ENCODE measurements at places on chromosomes 5 and 9.

- no peak for DNase-seq
Measured at GRCh38 chr9:36815566-36816348, 218.3 kb downstream of the PAX5 start.

DNA sequence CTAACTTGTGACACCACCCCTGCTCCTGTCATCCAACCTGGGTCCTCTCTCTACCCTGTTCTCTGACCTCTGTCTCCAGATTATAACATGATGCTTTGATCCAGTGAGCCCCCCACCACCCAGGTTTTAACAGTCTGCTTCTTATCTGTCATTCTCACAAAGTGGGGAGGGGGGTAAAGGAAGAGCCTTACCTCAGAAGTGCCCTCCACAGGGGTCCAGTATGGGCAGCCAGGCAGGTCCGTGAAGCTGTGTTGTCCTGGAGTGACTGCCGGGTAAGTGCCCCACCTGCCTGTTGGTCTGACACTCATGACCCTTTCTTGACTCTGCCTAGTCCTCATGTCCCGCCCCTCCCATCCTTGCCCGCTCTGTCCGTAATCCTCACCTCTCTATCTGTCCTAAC, 3.4 kb downstream of the IL11RA start:
- DNase-seq = no peak

GRCh38 chr5:115375893-115376292, 79.4 kb upstream of the CCDC112 start:
- no peak for DNase-seq

- no peak for DNase-seq
Measured at GRCh38 chr9:86545090-86545489, 190.9 kb upstream of the TUT7 start.

- DNase-seq = no peak
Measured at GRCh38 chr5:89353837-89354551, 471.0 kb upstream of the MEF2C start.

GRCh38 chr5:177546258-177546741, 8.1 kb downstream of the FAM193B start:
- DNase-seq = no peak

DNA sequence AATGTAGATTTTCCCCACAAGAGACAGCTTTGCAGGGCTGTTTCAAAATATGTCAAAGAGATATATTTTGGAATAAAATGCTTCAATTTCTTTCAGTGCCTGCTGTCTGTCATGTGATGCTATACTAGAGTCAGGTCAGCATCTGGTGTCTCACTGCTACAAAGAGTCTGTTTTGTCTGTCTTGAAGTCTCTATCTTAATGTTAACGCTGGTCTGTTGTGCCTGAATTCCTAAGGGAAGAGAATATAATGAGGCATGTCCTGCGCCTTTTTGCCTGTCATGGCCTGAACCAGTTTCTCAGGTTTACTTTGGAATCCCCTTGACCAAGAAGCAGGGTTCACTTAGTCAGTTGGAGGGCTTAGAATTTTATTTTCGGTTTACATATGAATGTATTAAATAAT, 176.4 kb downstream of the PDZD2 start:
- DNase-seq = no peak

GRCh38 chr9:129778469-129778868, 24.5 kb upstream of the TOR1B start:
- no peak for DNase-seq

Data from stimulated activated CD4-positive, alpha-beta T cell treated with anti-CD3 and anti-CD28 coated beads, Interleukin-2, amount 100 ng/mL, for 24 hours (primary cell).